ENCODE measurements at places on chromosomes 7 and 10.

GRCh38 chr7:35695473-35695850, 527 bp upstream of the HERPUD2 start:
- peak; percentile 25 for DNase-seq

DNA sequence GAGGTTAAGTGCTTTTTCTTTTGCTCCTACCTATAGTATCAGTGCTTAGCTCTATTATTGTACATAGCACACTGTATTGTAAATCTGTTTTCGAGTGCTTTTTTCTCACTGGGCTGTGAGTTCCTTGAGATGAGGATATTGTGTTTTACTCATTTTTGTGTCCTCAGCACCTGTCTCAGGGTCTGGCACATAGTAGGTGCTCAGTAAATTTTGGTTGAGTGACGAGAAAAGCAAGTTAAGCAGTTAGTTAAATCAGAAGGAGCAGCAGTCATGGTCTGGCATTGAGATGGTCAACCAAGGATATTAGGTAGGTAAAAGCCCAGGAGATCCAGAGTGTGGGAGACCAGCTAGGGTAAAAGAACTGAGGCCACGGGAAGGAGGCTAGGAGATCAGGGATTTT, 51.2 kb downstream of the AP3M1 start:
- DNase-seq: no peak

DNA sequence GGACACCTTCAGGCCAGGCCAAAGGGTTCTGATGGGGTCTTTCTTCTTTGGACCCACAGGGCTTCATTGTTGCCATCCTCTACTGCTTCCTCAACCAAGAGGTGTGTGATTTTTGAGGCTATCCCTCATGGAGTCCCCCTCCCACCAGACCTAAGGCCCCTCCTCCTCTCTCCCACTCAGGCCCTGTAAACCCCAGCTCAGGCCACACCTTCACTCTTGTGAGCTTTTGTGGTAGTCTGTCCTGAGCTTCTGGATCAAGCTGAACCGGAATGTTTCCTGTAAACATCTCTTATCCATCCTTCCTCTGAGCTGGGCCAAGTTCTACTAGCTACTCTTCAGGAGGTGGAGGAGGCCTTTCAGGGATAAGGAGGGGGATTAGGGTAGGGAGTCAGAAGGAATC, 13.5 kb downstream of the GHRHR start:
- DNase-seq: no peak

GRCh38 chr10:110535958-110536891, 31.3 kb upstream of the SMC3 start:
- peak; percentile 84 for DNase-seq

GRCh38 chr7:112257073-112257472, 50.6 kb downstream of the ZNF277 start:
- DNase-seq: no peak

GRCh38 chr10:124078714-124079113, 14.7 kb downstream of the CHST15 start:
- no peak for DNase-seq

DNA sequence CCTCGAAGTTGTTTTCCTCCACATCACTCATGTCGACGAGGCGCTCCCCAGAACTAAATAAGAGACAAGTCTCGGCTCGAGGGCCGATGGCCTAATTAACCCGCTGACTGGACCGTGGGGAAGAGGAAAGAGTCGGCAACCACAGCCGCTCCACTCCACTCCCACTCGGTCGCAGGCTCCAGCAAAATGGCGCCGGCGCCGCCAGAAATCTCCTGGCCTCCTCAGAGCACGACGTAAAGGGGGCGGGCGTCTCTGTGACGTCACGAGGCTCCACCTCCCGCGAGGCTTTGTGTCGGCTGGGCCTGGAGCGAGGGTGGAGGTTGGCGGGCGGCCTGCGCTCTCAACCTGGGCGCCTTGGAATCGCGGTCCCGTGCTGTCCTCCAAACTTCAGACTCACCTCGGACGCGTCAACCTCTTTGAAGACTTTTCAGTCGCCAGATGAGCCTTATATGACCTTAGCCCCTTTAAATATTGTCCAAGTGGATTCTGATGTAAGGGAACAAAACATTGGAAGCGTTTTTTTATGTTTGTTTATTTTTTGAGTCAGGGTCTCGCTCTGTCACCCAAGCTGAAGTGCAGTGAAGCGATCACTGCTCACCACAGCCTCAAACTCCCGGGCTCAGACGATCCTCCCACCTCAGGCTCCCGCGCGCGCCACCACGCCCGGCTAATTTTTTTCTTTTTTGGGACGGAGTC, at the start of gene TRA2A:
TSS of gene TRA2A (minus strand) at position 188 of the 696 bp plus-strand sequence. CDS start at position 31, 157 bp downstream.
- DNase-seq: peak; percentile 97

DNA sequence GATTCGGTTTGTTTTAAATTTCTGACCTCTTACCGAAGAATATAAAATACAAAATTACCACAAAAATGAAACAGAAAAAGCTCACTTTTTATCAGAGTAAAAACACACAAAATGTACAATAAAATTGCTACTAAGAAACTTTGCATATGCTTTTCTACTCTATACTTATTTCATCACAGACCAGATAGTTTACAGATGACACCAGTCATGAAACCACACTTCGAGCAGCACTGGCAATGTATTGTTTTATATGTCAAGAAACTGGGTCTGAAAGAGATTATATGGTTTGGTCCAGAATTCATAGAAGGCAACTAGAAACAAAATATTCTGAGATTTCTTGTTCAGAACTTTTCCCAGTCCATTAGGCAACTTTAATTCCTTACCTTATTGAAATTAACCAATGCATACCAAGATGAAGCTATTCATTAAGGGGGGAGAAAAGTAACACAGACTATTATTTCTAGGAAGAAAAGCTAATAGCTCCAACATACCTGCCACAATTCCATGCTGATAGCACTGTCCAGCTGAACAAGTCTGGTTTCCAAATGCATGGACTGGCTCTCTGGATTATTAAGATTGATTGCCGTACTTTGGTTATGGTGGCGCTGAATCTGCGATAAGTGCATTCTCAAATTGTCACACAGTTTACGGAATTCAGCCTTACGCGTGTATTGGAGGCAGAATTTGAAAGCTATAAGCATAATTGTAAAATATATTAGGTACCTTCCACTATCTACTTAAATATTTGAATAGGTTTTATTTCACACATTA, 10.0 kb downstream of the EIF3A start:
- DNase-seq: no peak

- DNase-seq: no peak
Observed at GRCh38 chr10:12308057-12308456, 41.3 kb upstream of the CAMK1D start.

GRCh38 chr10:92849576-92850090, 1.3 kb downstream of the EXOC6 start:
- DNase-seq: no peak

GRCh38 chr10:71832967-71833366, 18.1 kb downstream of the PSAP start:
- peak; percentile 78 for DNase-seq

DNA sequence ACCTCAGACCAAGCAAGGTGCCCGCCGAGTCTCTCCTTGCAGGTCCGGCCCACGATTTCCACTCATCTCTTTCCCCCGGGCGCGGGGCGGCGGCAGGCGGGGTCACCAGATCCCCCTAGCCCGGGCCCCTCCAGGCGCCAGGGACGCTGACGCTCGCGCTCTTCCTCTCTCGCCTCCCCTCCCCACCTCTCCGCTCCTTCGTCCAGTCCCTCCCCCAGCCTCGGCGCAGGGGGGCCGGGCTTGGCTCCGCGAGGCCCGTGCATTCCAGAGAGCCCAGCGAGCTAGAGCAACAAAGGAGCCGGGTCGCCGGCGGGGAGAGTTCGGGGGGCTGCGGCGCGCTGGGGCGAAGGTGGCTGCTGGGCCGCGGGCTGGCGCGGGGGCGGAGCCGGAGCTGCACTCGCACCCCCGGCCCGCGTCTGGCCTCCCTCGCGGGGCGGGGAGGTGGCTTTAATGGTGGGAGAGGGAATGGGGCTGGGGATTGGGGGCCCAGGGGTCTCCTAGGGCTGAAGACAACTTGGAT, at the start of gene SMO:
TSS of gene SMO (plus strand) at position 262 of the 520 bp plus-strand sequence. CDS start 519 bp downstream, outside the sequence.
- DNase-seq: no peak

Measured in GM12865 (cell line).